ENCODE measurements at places on chromosomes 1 and 21.

DNA sequence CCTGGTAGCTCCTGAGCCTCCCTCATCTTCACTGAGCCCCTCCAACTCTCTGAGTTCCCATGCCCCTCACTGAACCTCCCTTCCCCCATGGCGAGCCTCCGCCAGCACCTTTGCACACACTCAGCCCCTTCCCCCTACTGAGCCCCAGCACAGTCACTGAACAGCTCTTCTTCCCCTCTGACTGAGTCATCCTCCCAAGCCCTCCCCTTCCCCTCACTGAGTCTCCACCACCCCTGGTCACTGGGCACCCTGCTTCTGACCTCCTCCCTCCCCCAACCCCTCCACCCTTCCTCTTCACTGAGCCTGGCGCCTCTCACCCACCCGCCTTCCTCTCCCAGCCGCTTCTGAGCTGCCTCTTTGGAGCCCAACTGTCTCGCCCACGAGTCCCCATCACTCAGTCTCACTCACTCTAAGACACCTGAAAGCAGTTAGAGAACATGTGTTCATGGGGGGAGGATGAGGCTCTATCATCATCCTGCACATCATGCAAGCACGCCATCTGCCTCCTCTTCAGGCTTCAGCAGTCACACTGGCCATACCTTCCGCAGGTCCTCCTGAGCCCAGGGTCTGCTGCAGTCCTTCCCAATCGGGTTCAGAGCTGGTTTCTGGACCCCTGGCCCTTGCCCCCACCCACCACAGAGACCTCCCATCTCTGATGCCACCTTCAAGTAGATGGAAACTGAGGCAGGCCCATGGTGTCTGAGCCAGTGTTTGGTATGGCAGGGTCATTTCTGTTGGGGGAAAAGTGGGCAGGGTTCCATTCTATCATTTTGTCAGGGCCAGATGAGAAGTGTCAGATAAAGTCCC lies 2.0 kb upstream of the TRNP1 start:
- no peak for DNase-seq

DNA sequence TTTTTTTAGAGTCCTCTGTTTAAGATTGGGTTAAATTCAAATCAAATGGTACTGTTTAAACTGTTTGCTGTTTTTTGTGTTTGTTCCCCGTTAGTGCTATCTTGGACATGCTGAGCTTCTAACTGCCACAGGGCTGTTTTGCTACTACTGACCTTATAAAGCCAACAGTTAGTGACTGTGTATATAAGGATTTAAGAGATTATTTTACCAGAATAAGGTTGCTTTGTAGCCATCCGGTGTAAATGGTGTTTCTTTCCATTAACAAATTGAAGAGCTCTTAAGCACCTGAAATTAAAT lies 37.0 kb downstream of the ZNF281 start:
- no peak for DNase-seq

GRCh38 chr21:43207868-43208267 lies 39.1 kb downstream of the CRYAA start:
- peak; percentile 32 for DNase-seq

GRCh38 chr21:34702341-34703170 lies 33.8 kb downstream of the CLIC6 start:
- DNase-seq: no peak

DNA sequence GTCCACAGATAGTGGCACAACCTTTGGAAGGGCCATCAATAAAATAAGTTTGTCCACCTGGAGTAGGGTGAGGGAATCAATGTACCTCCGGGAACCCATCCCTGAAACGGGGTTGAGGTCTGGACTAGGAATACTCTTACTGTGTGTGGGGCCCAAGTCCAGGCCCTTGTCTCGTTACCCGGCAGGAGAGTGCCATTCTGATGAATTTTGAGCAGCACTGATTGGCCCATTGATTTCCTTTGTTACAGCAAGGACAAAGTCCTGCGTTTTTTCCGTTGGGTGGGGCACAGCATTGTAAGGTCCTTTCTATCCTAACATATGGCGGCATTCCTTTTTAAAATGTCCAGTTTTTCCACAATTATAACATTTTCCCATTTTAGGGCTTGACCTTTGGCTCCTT lies 75.2 kb downstream of the AXDND1 start:
- no peak for DNase-seq

GRCh38 chr1:244041466-244042120 lies 9.5 kb upstream of the ZBTB18 start:
- DNase-seq: no peak

DNA sequence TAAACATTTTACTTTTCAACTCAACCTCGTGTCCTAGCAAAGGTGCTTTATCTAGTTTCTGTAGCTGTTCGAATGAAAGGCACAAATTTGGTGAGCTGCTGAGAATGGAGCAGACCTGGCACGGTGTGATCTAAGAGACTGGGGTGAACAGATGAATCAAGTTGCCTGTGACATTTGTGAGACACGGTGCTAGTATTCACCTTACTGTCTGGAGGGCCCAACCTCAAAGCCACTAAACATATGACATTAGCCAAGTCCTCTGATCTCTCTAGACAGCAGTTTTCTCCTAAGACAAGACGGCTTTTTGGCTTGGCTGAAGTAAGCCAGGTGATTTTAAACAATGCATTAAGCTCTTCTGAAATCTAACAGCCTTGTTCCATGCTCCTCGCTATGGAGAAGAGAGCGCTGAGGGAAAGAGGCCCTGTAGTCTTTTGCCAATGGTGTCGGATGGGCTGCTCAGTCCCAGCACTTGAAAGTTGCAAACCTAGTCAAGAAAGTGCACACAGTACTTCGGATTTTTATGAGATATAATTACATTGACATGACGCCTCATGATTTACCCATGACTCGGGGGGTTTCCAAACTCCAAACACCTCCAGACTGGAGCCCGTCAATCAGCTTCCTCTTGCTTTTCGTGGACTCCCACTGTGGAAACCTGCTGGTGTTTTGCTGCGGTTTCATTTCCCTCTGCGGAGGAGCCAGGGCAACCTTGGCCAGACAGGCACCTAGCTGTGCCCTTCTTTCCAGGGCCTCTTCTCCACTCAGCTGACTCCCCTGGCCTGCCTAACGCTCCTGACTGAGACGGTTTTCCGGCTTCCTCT lies 794 bp upstream of the TOR3A start:
- DNase-seq: no peak

DNA sequence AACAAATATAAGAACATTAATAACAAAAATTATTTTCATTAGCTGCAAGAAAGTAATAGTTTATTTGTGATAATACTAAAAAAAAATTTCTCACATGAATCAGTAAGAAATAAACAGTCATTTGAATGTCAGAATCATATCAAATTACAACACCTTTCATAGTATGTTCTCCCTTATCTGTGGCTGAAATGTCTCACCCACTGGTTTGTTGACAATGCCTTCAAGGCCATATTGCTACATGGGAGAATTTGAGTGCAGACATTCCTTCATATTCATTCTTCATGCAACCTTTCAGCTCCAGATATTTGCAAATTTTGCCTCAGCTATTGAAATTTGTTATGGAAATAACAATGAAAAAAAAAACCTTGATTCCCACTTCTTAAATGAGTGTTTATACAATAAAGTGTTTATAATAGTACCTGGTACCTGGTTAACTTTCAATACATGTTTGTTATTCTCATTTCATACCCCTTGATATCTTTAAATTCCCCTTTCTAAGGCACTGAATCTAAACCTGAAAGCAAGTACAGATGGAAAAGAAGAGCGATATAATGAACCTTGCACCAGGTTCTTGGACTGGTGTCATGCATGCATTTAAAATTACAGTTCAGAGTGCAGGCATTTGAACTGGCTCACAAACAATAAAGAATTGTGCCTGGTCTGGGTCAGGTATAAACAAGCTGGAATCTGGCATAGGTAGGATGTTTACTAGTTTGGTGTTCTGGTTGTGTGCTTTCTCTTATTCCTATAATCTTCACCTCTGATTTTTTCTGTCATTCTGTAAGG lies 242.2 kb upstream of the ADGRL2 start:
- DNase-seq: no peak
